ENCODE measurements at places on chromosomes 1 and 21.

- no peak for DNase-seq
Measured at GRCh38 chr1:97870589-97870988, 50.2 kb downstream of the DPYD start.

- no peak for DNase-seq
Measured at GRCh38 chr1:37473431-37474045, 842 bp upstream of the ZC3H12A start.

- DNase-seq = no peak
Measured at GRCh38 chr1:45009956-45010854, 919 bp downstream of the HECTD3 start.

DNA sequence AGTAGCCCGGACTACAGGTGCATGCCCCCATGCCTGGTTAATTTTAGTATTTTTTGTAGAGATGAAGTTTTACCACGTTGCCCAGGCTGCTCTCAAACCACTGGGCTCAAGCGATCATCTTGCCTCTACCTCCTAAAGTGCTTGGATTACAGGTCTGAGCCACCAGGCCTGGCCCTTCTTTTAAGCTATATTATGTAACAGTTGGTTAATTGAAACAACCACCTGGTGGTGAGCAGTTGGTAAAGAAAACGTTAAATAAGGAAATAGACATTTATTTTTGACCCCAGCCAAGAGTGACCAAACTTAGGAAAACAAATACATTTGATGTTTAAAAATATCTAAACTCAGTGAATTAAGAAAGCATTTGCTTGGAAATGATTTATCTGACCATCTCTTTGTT is 12.1 kb upstream of the PDC start:
- no peak for DNase-seq

- DNase-seq = no peak
Measured at GRCh38 chr1:218166268-218166945, 118.7 kb upstream of the RRP15 start.

GRCh38 chr1:101239095-101240040 is 2.5 kb downstream of the S1PR1 start:
- DNase-seq = no peak

DNA sequence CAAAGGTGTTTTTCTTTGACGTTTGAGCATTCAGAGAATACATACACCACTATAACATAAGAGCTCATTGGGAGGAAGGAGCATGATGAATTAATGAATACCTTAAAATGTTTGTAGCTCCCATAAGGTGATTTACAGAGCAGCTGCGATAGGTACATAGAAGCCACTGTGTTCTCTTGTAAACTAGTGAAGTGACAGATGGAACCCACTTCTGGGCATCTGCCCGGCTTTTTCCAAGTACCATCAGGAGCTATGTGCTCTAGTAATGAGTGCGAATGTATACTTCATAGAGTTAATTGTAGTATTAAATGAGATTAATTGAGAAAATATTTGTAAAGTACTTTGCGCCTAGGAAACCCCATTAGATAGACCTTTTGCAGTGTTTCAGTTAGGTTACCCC is 48.4 kb downstream of the HENMT1 start:
- DNase-seq = no peak

DNA sequence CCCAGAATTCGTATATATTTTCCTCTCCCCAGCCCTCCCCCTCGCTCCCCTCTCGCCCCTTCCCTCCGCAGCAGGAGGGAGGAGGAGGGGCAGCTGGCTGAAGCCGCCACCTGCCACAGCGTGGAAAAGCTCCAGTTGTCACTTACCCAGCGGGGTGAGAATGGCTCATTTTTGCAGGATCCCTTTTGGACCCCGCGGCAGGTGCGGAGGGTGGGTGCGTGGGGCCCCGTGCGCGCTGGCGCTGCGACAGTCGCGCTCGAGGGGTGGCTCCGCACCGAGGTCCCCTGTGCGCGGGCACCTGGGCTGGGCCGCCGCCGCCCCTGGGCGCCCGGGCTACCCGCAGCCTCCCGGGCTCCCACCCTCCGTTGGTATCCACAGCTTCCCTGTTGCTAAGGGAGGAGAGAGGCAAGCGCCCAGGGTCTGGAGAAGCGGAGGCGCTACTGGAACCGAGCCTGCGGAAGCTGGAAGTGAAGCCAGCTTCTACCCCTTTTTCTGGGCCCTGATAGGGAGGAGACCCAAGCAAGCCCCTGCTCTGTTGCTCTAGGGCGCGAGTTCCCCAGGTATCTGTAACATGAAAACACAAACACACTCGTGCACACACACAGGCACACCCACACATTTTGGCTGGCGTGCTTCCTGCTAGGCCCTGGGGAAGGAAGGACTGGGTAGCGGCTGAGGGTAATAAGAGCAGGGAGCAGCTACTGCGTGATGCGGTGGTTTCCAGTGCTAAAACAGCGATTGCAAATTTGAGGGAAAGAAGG is at the start of gene ERICH3:
TSS of gene ERICH3 (minus strand) at position 442 of the 761 bp plus-strand sequence. CDS start at position 169, 273 bp downstream.
- DNase-seq = no peak

DNA sequence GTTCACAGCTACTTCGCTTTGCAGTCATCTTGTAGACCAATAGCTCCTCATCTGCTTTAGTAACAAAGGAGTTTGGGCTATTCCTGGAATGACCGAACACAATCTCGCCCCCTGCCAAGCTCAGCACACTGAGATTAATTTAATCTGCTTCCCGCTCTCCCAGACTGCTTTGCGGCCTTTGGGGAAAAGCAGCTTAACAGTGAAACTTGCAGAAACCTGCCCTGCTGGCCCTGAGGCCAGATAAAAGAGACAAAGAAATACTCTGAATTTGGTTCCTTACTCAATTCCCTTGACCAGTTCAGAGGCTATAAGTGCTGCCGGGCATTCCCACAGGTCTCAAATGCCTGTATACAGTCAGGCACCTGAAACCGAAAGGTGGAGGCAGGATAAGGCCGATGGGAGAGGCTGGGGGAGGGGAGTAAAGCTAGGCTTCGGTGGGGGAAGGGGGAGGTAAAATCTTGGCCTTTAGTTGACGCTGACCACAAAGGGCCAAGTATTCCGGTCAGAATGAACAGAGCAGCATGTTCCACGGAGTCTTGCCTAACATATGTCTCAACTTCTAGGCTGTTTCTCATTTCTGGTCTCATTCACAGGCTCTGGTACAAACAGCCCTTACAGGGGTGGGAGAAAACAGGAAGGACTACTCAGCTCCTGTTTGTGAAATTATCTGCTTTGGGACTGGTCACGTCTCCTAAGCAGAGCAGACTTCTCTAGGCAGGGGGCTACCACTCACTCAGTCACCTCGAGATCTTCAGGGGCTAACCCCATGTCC is 17.7 kb upstream of the A3GALT2 start:
- peak; percentile 73 for DNase-seq

GRCh38 chr1:97091679-97092078 is 370.1 kb downstream of the PTBP2 start:
- DNase-seq = no peak

GRCh38 chr1:223748405-223748772 is 36.0 kb downstream of the CAPN2 start:
- no peak for DNase-seq

DNA sequence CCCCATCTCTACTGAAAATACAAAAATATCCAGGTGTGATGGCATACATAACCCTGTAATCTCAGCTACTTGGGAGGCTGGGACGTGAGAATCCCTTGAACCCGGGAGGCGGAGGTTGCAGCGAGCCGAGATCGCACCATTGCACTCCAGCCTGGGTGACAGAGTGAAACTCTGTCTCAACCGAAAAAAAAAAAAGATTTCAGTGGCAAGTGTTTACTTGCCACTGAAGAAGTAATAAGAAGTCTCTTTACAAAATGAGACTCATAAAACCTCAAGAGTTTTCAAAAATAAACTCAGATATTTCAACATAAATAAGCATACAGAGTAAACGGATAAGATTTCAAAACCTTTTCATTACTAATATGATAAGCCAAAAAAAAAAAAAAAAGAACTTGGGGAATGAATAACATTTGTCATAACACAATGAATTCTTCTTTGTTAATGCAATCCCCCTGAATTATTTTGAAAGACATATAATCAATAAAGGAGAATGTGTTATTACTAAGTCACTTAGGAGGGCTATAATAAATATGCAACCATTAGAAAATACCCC is 34.2 kb upstream of the EXO1 start:
- no peak for DNase-seq

GRCh38 chr1:181166377-181167196 is 78.1 kb downstream of the IER5 start:
- DNase-seq = no peak

DNA sequence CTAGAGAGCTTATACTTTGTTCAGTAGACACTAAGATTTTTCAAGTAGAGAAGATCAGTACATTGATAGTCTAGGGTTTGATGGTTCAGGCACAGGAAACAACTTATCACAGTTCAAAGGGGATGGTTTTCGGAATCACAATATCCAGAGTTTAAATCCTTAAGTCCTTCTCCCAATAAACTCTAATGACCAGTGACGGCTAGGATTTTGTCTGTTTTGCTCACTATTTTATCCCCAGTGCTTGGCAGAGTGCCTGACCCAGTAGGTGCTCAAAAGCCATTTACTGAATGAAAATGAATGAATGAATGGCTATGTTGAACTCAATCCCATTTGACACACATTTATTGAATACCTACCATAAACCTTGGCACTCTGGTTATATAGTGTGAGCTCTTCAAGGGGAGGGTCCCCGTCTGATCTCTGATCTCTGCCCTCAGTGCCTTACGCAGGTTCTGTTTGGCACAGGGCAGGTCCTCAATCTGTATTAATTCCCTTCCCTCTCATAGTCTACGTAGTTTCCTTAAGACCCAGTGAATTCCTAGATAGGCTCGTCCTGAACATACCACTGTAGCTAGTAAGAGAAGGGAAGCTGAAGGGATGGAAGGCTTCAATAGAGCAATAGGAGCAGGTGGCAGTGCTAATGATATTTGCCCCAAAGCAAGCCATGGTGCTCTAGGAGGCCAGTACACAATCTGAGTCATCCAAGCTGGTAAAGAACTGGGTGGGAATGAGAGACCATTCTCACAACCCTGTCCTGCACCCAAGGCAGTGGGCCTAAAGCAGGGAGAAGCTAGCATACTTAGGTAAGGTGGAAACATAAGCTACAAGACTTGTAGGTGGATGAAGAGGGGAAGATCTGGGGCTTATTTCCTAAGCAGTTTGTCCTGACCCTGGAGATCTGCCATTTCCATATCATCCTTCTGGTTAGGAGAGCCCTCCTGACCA is 53.4 kb downstream of the DMAP1 start:
- DNase-seq = no peak

GRCh38 chr1:34795916-34796315 is 3.1 kb downstream of the GJA4 start:
- DNase-seq = no peak

DNA sequence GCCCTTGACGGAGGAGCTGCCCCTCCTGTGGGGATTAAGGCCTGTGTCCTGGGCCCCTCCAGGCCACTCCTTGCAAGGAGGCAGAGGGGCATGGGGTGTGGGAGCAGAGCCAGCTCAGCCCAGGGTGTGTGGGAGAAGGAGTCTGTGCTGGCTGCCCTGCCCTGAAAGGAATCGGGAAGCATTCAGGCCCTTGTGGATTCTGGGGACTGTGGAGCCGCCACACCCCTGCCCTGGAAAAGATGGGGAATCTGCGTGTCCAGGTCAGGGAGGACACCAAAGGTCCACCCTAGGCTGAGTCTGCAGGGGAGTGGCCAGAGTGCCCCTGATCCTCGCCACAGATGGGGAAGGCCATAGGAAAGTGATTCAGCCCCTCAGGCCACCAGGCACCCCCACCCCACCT is 16.5 kb upstream of the PRDM16 start:
- no peak for DNase-seq

- peak; percentile 86 for DNase-seq
Measured at GRCh38 chr1:88891318-88891950, at the start of gene GTF2B. TSS of gene GTF2B (minus strand) at chr1:88891567. CDS start at chr1:88891499, 68 bp downstream.

GRCh38 chr1:188240772-188241406 is 1412.1 kb downstream of the PLA2G4A start:
- DNase-seq = no peak

- DNase-seq = no peak
Measured at GRCh38 chr1:43445606-43446387, 7.9 kb downstream of the HYI start.

GRCh38 chr1:27455139-27455811 is 34.7 kb downstream of the WASF2 start:
- DNase-seq = peak; percentile 15

GRCh38 chr1:156082309-156083091 is at the start of gene MEX3A:
TSS of gene MEX3A (minus strand) at chr1:156082465. CDS start at chr1:156081998, 467 bp downstream.
- no peak for DNase-seq

- no peak for DNase-seq
Measured at GRCh38 chr1:243316366-243316989, 60.6 kb downstream of the SDCCAG8 start.

- no peak for DNase-seq
Measured at GRCh38 chr1:221271701-221272100, 392.5 kb downstream of the HLX start.

DNA sequence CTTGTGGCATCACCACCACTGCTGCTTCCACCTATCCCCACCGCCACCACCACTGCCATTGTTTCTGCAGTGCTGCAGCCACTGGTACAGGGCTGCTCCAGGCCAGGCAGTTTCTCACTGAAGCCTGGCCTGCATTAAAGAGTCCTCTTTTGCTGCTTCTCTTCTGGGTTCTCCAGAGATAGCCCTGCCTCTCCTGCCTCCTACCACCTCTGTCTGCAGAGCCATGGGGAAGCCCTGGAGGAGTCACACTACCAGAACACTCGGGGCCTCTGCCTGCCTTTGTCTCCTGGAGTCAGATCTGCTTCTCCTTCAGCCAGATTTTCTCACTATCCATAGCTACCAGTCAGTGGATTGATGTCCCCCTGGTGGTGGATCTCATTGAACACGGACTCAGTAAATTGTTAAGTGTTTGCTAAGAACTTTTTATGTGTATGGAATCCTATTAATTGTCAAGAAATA is 37.7 kb upstream of the DDAH1 start:
- DNase-seq = no peak

GRCh38 chr1:230067871-230068620 is 1.0 kb downstream of the GALNT2 start:
- no peak for DNase-seq

DNA sequence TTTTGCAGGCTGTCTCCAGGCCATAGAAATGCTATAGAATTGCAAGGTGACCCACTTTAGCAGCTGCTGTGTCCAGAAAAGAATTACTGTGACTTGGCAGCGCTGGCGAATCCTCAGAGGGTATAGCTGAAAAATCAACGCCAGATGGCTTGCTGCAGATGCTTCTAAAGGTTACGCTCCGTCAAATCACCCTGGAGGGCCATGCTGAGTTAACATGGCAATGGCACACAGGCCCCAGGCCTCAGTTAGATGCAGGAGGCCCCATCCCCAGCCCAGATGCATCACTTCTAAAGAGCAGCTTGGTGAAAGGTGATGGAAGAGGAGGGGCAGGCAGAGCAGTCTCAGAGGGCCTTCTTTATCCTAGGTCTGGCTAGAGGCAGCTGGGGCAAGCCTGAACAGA is 18.0 kb downstream of the KIAA1614 start:
- DNase-seq = no peak

DNA sequence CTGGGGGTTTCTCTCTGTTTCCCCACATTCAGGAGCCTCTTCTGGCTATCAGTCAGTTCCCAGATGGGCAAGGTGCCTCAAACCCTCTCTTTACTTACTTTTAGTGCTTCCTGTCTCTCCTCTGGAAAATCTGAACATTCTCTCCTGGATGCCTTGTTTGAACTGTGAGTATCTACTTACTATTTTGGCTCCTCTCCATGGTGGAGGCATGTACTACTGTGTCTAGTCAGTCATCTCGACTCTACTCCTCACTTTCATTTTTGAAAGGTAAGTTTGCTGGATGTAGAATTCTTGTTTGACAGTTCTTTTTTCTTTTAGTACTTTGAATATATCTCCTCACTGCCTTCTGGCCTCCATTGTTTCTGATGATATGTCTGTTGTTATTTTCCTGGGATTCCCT is 70.9 kb upstream of the FAM78B start:
- no peak for DNase-seq

- DNase-seq = peak; percentile 48
Measured at GRCh38 chr1:182833271-182833670, 5.9 kb upstream of the DHX9 start.

GRCh38 chr1:217620814-217621213 is 10.1 kb downstream of the GPATCH2 start:
- no peak for DNase-seq
